ENCODE measurements at places on chromosomes 5 and 9. TPM values are rescaled to one million over a fixed set of nuclear protein-coding genes. Genes with fewer than 3 reads are reported as not detected.

The PDE8B gene
- 3.6 TPM for total RNA-seq

The HTR1A gene
- total RNA-seq, result not detected

The RORB gene
- 4.3 TPM for total RNA-seq

The CCL27 gene
- not detected for total RNA-seq

The ERGIC1 gene
- 410 TPM for total RNA-seq

The PKN3 gene
- 6.3 TPM for total RNA-seq

The C9 gene
- total RNA-seq, result not detected

The PIK3R1 gene
- 71.3 TPM for total RNA-seq

The PDE6A gene
- 0.97 TPM for total RNA-seq

The CCDC192 gene
- not detected for total RNA-seq

The LHX3 gene
- not detected for total RNA-seq

The ADAMTS12 gene
- total RNA-seq, result 18.2 TPM

The ZNF618 gene
- 6.6 TPM for total RNA-seq

The PCA3 gene
- 0.14 TPM for total RNA-seq

The RNF224 gene
- total RNA-seq, result not detected

The PFN3 gene
- not detected for total RNA-seq

The C5orf46 gene
- not detected for total RNA-seq

The HSPB3 gene
- 0.28 TPM for total RNA-seq

The PCDHB16 gene
- 0.39 TPM for total RNA-seq

The TERT gene
- total RNA-seq, result not detected

The SH2D3C gene
- total RNA-seq, result 9.8 TPM

The ADAMTSL2 gene
- 55.5 TPM for total RNA-seq

The SPINK4 gene
- total RNA-seq, result not detected
